IPS DF 19.7 (cell line): ENCODE measurements at places on chromosomes 2 and 18.

DNA sequence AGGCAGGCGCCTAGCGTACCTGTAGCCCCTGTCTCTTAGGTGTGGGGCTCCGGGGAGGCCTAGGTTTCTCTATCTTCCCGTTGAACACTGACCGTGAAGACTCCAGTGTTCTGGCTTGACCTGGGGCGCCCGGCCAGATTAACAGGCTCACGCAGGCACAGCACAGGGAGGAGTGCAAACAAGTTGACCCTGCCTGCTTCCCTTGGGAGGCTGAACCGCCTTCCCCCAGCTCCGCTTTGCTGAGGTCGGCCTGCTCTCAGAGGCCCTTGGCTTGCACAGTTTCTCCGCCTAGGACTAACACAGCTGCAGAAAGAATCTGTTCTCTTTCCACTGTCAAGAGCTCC is 567 bp downstream of the PCYOX1 start:
- DNase-seq: no peak

GRCh38 chr2:69902213-69902922 is 8.6 kb downstream of the SNRNP27 start:
- no peak for DNase-seq

- no peak for DNase-seq
Measured at GRCh38 chr2:102735416-102736109, 26.3 kb upstream of the TMEM182 start.

DNA sequence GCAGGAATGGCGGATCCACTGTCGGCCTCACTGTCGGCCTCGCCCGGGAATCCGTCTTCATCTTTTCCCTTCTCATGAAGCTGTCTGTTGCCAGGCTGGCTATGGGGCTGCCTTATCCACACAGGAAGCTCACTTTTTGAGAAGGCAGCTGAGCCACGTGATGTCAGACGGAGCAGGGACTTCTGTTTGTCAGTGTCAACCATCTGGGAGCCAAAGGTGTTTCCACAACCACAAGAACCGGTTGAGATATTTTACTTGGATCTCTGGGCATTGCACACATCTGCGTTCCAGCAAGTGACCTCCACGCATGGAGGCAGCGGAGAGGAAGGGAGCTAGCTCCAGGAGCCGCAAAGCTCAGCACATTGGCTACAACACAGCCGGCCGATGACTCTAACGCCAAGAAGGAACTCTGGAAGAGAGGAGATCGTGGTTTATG is 27.4 kb upstream of the TAF1B start:
- DNase-seq: no peak

DNA sequence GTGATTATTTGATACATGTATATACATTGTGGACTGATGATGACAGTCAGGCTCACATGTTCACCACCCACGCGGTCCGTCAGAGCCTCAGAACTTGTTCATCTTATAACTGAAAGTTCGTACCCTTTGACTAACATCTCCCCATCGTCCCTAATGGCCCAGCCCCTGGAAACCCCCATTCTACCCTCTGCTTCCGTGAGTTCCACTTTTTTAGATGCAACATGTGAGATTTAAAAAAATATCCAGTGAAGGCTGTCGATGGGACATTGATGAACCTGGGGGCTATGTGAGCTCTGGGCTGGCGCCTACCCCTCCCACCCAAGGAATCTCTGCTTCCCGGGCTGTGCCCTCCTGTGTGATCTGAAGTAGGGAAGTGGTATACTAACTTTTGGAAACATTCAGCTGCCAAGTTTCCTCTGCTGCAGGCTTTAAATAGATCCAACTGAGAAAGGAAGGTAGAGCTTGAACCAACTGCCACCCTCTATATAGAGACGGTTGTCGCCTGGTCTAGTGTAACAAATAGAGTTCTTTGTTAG is 163.8 kb downstream of the FAM210A start:
- no peak for DNase-seq

DNA sequence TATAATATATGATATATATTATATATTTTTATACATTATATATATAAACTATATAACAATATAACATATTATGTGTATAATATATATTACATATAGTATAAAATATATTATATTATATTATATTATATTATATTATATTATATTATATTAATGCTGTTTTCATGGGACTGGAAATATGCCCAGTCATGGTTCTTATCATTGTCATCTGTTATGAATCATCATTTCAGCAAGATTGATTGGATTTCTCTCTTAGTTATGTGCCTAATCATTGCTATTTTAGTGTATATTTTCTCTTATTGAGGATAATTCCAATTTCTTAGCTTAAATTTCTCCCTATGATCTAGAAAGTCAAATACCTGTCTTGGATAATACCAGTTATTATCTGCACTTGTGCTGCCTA is 617.8 kb downstream of the TRIB2 start:
- DNase-seq: no peak

- no peak for DNase-seq
Measured at GRCh38 chr2:202178346-202178958, 59.9 kb downstream of the SUMO1 start.

DNA sequence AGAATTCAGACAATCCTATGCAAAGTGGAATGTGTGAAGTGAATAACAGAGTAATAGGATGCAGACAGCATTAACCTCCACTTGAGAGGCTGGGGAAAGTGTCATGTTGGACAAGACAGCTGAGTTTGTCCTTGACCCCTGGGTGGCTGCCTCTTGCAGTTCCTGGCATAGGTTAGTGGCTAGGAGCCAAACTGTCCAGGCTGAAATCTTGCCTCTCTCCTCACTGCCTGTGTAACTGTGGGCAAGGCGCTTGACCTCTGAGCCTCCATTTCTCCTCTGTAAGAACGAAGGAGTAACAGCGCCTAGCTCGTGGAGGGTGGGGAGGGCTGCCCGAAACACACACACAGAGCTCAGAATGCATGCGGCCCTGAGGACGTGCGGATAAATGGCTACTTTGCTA is 34.8 kb upstream of the LDLRAD4 start:
- DNase-seq: no peak

DNA sequence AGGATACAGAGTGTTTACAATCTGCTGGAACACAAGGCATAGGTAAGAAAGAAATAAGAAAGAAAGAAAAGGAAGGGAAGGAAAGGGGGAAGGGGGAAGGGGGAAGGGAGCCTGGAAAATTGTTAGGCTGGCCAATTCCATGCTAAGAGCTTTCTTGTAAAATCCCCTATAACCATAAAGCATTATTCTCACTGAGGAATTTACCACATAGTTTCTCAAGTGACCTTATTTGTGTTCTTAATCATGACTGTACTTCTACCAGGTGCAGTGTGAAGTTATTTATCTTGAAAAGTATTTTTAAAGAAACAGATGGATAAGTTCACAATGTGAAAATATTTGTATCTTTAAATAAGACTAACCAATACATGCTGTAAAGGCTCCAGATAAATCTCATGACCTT is 39.2 kb upstream of the KIDINS220 start:
- no peak for DNase-seq

DNA sequence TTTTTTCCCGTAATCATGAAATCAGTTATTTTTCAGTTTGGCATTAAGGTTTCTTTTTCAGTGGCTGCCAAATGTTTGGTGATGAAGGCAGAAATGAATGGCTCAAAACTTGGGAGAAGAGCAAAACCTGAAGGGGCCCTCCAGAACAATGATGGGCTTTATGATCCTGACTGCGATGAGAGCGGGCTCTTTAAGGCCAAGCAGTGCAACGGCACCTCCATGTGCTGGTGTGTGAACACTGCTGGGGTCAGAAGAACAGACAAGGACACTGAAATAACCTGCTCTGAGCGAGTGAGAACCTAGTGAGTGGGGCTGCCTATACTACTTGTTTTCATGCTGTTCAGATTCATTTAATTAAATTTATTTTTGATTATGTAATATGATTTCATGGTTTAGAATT is 29.2 kb upstream of the MSH2 start:
- no peak for DNase-seq

- DNase-seq: no peak
Measured at GRCh38 chr2:230325316-230326243, 1.4 kb upstream of the SP140L start.

- no peak for DNase-seq
Measured at GRCh38 chr2:75287624-75288316, 88.5 kb upstream of the TACR1 start.

- DNase-seq: no peak
Measured at GRCh38 chr2:219269362-219270054, 9.7 kb upstream of the DNAJB2 start.

- DNase-seq: no peak
Measured at GRCh38 chr2:38771632-38772031, 6.4 kb upstream of the GEMIN6 start.

- DNase-seq: no peak
Measured at GRCh38 chr2:125710561-125710960, 945.4 kb upstream of the GYPC start.

GRCh38 chr2:179595284-179595683 is 266.1 kb downstream of the ZNF385B start:
- DNase-seq: no peak

DNA sequence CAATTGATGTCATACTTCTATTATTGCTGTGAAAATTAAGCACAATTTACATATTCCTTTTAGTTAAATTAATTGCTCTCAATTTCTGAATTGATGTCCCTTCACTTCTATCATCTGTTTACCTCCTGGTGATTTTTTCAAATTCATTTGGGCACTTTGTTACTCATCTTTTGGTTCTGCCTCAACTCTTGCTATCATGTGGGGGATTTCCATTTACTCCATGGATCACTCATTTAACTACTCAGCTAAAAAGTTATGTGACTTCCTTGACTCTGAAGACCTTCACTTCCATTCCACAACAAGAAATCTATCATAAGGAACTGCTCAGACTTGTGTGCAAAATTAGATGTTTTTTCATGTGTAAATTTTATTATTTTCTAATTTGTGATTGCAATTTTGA is 126.2 kb downstream of the EHBP1 start:
- no peak for DNase-seq

DNA sequence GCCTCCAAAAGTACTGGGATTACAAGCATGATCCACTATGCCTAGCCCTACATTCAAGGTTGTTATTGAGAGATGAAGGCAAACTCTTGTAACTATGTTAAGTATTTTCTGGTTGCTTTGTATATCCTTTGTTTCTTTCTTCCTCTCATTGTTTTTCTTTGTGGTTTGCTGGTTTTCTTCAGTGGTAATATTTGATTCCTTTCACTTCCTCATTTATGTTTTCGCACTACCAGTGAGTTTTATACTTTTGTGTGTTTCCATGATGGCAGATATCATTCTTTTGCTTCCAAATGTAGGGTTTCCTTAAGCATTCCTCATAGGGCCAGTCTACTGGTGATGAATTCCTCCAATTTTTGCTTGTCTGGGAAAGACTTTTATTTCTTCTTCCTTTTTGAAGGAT is 90.2 kb downstream of the NCK2 start:
- no peak for DNase-seq

GRCh38 chr2:38066421-38067115 is 9.4 kb downstream of the CYP1B1 start:
- DNase-seq: no peak

DNA sequence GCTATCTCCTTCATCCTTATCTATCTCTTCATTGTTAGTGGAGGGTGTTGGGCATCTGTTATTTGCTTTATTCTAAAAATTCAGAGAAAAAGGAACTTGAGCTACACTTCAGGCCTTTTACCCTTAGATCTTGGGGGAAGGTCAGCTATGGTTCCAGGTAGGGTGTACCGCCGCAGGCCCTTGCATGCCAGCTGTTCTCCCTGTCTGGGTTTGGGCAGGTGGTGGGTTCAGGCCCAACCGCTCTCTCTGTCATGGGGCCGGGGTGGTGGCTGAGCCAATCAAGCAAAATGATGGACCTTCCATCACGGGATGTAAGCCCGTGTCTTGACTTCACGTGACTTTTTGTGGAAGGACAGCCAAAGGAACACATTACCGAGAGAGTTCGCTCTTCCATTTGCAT is 231.1 kb downstream of the LDLRAD4 start:
- no peak for DNase-seq

DNA sequence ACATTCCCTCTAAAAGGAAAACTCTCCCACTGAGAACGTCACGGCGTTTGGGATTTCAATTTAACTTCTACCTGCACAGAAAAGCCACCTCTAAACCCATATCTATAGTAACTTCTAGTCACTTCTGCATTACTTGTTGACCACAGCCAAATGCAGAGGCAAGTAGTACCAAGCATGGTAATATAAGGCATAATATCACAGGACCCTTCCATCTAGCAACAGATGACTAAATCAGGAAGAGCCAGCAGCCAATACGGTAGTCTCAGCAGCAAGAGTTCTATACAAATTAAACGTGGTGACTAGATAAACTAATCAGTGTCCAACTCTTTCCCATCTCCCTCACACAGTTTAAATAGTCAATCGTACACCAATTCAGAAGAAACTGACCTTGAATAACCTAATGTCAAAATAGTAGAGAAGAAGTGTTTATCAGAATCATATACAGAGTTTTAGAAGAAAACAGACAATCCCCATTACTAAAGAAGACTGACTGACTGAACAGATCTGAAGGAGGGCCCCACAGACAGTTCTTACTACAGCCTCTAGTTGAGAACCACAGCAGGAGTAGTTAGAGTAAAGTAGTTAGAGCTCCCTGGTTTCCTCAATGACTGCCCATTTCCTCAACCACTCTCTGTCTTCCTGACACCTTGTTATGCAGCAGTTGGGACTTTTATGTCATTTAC is 30.0 kb downstream of the MEMO1 start:
- peak; percentile 15 for DNase-seq

DNA sequence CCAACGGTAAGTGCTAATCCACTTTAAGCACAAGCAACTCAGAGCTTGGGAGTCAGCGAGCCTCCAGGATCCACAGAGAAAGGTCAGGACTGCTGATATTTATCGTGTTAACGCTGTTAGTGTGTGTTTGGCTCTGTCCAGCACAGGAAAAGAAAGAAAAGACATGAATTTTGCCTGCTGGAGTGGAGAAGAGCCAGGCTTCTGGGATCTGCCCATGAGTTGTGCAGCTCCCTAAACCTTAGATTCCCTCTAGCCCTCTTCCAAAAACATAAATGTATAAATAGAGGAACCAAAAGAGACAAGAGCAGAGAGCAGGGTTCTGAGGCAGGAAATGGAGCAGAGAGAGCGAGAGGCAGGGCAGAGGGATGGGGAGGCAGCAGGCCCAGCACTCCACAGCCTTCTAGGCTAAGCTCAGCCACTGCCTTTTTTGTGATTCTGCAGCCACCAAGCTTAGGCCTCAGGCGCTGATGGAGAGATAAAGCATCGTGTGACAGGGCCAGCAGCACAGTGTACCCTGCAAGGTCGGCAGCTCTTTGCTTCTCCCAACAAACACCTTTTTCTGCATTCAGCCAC is 14.5 kb upstream of the MAT2A start:
- DNase-seq: no peak

- DNase-seq: no peak
Measured at GRCh38 chr2:235663875-235664274, 170.0 kb downstream of the AGAP1 start.

DNA sequence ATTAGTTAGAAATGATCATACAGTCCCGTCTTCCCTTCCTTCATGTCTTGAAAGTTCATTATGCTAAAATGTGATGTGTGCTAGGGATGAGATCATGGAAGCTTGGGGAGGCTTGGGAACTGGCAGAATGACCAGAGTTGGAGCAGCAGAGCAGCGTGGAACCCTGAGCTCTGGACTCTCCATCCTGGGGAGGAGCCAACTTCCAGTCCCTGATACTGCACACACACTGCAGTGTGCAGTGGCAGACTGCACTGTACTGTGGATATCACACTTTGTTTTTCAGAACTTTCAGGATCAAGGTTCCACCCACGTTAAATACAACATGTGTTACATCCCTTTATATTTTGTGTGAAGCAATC is 27.3 kb upstream of the GREB1 start:
- no peak for DNase-seq

GRCh38 chr18:8260827-8261226 is 348.4 kb upstream of the RAB12 start:
- no peak for DNase-seq
